Fibroblast of skin of scalp (primary cell): ENCODE measurements at places on chromosomes 16 and 17.

GRCh38 chr16:18050777-18051176, 285.8 kb downstream of the NPIPA8 start:
- DNase-seq = no peak

DNA sequence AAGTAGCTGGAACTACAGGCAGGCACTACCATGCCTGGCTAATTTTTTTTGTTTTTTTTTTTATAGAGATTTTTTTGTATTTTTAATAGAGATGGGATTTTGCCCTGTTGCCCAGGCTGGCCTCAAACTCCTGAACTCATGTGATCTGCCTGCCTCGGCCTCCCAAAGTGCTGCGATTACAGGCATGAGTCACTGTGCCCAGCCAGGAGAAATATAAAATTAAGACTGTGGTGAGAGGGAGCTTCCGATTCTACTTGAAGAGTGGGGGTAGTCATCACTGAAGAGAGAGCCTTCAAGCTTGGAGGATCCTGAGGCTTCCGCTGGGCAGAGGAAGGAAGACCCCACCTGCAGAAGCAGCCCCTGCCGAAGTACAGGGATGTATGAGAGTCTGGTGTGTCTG, 34.4 kb upstream of the RGS9 start:
- no peak for DNase-seq

GRCh38 chr16:4660454-4661007, 32.8 kb upstream of the NUDT16L1 start:
- DNase-seq = peak; percentile 29

- peak; percentile 1 for DNase-seq
Measured at GRCh38 chr16:9966569-9967157, 215.6 kb downstream of the GRIN2A start.

DNA sequence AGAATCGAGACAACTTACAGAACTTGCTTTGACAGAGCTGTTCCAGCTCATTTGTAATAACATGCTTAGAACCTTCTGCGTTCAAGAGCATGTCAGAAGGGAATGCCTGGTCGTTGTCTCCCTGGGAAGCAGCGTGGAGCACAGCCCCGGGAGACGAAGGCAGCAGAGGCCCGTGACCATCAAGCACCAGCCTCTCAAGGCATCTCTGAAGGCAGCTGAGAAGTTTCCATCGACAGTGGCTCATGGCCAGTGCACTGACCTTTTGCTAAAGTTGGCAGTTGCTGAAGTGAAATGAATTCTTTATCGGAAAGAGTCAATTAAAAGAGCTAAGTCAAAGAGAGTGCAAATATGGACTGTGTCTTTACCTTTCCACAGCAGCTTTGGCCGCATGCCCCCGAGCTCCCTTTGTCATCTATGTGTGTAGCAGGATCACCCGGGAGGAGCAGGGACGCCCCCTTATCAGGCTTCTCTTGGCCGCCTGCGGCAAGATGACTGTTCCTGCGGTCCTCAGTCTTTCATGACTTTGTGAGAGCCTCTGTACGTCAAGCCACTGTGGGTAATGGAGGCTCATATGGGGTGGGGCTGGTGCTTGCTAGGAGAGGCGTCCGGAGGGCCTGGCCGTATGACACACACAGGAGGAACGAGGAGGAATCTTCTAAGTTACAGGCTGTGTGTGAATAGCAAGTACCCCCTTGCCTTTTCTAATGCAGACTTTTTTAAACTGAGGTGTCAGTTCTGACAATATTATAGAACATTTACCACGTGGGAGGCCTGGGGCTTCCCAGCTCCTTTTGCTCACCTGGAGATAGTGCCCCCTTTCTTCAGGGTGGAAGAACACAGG, 54.2 kb downstream of the LDHD start:
- DNase-seq = no peak

- DNase-seq = no peak
Measured at GRCh38 chr17:19292377-19292711, 55.2 kb downstream of the EPN2 start.

GRCh38 chr16:4800290-4801041, 2.0 kb downstream of the ROGDI start:
- DNase-seq = no peak

- DNase-seq = no peak
Measured at GRCh38 chr17:79677646-79678045, 53.1 kb upstream of the ENPP7 start.

DNA sequence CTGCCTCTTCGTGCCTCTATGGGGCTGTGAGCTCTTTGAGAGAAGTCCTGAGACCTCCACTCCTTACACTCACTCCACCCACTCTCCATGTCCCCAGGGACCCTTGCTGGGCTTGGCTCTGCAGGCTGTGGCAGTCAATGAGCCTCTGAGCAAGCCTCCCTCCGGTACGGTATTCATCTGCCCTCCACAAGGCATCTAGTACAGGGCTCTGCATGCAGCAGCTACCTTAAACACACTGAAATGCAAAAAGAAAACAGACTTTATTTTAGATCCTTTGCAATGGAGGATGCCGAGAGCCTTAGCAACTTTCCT, 38.9 kb upstream of the SMPD3 start:
- no peak for DNase-seq

DNA sequence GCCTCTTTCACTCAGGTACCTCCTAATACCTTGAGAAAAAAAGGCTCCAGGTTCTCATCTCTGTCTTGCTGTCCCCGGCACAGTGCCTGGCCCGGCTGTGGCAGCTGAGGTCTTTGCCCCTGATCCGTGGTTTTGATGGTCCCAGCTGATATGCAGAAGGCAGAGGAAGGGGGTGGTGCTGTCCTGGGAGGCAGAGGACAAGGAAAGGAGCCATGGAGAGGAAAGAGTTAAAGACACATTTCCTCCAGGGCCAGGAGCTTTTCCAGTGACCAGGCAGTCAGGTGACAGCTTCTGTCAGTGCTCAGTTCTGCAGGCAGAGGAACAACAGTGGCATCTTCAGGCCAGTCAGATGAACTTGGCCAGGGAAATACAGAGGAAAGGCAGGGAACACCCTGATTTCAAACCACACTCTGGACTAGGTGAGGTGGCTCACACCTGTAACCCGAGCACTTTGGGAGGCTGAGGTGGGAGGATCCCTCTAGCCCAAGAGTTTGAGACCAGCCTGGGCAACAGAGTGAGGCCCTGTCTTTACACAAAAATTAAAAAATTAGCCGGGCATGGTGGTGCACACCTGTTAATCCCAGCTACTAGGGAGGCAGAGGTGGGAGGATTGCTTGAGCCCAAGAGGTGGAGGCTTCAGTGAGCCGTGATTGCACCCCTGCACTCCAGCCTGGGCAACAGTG, 3.3 kb upstream of the COG1 start:
- DNase-seq = peak; percentile 46

- no peak for DNase-seq
Measured at GRCh38 chr16:53865494-53865863, 161.5 kb downstream of the FTO start.

DNA sequence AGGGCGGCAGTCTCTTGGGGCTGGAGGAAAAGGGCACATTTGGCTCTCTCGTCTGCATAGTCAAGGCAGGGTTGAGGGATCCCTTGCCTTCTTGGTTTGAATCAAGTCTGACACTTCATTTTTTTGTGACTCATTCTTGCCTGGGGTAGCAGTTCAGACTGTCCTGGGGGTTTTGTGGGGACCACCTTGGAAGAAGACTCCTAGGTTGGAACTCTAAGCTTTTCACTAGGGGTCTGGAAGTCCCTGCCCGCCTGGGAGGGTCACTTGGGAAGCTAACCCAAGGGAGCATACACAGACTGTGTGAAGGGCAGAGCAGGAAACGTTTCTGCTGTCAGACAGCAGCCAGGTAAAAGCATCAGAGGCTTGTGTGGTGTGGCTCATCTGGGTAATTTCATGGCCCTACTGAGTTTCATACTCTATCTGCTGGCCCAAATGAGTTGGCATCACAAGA, 11.3 kb downstream of the YPEL2 start:
- DNase-seq = no peak

DNA sequence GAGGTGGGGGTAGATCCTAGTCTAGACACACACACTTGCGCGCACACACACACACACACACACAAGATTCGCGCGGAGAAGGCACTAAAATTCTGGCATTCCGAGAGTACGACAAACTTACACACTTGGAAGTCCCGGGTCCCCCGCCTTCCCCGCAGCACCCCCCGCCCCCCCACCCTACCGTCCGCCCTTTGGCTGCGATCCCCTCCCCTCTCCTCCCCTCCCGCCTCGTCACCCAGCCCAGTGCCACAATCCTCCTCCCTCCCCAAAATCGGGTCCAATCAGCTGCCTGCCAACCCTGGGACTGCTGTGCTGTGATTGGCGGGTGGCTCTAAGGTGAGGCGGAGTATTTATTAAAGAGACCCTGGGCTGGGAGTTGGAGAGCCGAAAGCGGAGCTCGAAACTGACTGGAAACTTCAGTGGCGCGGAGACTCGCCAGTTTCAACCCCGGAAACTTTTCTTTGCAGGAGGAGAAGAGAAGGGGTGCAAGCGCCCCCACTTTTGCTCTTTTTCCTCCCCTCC, at the start of gene SOX9:
SOX9 (plus strand) TSS at position 379 of the 522 bp plus-strand sequence. CDS start 372 bp downstream, outside the sequence.
- DNase-seq = peak; percentile 78

DNA sequence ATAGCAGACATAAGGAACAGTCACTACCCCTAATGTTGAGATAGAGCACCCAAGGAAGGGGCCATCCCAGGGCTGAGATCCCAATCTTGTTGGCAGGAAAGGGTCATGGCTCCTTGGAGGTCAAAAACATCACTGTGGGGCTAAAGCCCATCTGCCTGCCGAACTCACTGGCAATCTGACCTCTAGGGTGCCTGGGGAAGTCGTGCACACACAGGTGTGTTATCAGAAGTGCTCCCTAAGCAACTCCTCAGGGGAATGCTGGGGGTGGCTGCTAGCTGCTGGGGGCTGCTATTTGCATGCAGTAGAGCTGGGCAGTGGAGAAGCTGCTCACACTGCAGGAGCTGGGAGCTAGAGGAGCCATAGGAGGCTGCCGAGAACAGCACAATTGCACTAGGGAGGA, 47.5 kb upstream of the PHOSPHO1 start:
- no peak for DNase-seq

GRCh38 chr16:66133643-66134338, 232.7 kb upstream of the CDH5 start:
- DNase-seq = peak; percentile 66

- DNase-seq = no peak
Measured at GRCh38 chr17:33924104-33924503, 331.0 kb upstream of the CCL2 start.

DNA sequence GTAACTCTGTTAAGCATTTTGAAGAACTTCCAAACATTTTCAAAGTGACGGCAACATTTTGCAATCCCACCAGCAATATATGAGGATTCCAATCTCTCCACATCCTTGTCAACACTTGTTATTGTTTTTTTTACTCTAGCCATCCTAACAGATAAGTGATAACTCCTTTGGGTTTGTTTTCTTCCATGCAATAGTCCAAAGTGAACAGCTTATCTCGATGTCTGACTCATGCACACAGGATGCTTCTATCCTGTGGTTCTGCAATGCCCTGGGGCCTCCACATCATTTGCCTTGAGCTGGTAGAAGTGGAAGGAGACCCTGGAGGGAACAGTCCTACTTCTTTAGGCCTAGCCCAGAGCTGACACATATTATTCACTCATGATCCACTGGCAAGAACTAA, 13.0 kb downstream of the TLE7 start:
- no peak for DNase-seq

GRCh38 chr17:56817066-56817465, 16.7 kb downstream of the C17orf67 start:
- DNase-seq = no peak

DNA sequence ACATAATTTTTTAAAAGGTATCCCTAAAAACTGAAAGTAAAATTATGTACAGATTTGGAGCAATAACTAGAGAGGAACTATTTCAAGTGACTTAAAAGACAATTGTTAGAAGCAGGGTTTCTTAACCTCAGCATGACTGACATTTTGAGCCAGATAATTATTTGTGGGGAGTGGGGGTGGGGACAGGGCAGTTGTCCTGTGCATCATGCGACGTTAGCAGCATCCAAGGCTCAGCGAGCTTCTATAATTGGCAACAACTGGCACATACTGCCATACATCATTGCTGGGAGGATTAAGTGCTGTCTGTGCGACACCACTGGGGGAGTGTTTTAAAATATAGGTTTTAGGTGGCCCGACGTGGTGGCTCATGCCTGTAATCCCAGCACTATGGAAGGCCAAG, 27.1 kb downstream of the GABARAPL2 start:
- no peak for DNase-seq

DNA sequence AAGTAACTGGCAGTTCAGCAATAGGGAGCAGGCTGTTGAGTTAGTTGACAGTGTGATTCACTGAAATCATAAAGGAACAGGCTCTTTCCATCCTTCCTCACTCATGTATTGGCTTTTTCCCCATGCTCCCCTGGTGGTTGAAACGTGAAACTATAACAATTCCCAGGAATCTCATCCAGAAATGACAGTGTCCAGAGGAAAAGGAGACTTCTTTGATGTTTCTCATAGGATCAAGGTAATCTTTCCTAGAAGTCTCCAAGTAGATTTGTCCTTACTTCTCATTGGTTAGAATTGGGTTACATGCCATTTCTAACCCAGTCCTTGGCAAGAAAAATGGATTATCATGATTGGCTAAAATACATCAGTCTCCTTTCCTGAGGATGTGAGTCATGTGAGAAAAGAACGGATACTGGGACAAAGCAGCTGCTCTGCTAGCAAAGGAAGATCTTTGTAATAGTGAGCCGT, 14.4 kb downstream of the TTC19 start:
- peak; percentile 72 for DNase-seq

GRCh38 chr16:25066747-25067631, 44.6 kb upstream of the LCMT1 start:
- peak; percentile 80 for DNase-seq

GRCh38 chr16:66380421-66380820, 13.9 kb downstream of the CDH5 start:
- DNase-seq = no peak

DNA sequence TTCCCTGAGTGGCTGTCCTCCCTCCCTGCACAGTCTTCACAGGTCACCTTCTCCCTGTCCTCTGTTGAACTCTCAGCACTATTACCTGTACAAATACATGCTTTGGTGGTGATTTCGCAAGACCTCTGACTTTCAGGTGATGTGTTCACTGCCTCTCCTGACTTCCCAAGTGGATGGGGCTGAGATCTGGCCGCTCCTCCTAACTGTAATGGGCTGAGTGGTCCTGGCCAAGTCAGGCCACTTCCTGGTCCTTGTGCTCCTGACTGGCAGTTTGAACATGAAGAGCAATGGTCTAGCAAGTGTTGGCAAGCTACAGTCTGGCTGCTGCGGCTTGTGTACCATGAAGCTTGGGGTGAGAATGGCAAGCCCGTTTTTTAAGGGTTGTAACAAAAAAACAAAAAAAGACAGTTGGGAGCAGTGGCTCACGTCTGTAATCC, 11.7 kb upstream of the TMED6 start:
- no peak for DNase-seq

GRCh38 chr17:1174263-1174880, 5.4 kb downstream of the ABR start:
- no peak for DNase-seq

DNA sequence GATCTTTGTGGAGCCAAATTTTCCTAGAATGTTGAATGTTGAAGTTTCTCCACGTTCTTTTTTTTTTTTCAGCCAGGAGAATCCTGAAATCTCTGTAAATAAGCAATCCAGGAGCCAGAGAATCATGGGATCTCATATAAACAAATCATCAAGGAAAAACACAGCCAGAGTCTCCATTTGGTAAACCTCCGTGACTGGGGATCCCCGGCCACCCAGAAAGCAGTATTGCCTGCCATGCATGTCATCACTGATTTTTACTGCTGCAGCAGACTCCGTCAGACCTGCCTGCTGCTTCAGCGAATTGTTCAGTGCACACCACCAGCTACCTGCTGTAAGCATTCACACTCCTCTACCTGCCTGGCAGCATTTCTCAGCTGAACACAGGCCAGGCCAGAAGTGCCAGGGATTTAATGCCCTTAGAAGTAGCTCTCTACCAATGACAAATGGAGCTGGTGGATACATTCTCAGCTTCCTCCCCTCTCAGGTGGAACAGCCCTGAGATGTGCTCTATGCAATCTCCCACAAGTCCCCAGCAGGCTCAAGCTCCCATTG, 158.6 kb downstream of the CYLD start:
- no peak for DNase-seq
